ENCODE measurements at places on chromosomes 2 and 18.

- H3K27me3 ChIP-seq = no peaks in the 10 kb centered on the region
- H3K4me3 ChIP-seq = no peak overlapping the region
- peaks cover 22% of the 10 kb centered on the region for H3K4me1 ChIP-seq
Measured at GRCh38 chr2:68912111-68912510, 40.6 kb downstream of the GKN2 start.

DNA sequence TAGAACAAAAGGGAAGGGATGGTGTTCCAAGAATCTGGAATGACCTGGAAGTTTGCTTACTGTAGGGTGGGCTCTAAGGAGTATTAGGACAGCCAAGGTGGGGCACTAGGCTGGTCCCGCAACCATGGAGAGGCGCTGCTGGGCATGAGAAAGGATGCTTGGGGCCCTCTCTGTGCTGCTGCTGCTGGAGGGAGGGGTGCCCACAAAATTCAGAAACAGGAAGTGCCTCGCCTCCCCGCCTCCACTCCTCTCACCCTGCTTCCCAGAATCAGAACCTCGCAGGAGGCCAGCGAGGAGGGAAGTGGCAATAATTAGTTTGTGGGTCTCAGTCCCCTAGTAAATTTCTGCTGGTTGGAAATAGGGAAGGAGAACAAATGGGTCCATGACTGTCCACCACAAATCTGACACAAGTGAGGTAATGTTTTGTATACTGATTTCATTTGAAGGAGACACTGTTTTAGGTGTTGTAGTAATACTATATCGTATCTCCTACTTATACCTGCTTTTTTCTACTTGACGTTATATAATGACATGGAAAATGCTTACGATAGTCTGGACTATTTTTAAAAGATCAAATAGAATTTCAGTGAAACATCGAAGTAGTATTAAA is 7.9 kb upstream of the PDCL3 start:
- H3K36me3 ChIP-seq = no peaks in the 10 kb centered on the region
- H3K4me1 ChIP-seq = peaks cover 7% of the 10 kb centered on the region
- H3K4me3 ChIP-seq = no peak overlapping the region
- DNase-seq = no peak
- peaks cover 3% of the 10 kb centered on the region for H3K27me3 ChIP-seq

GRCh38 chr18:8326763-8327394 is 282.4 kb upstream of the RAB12 start:
- H3K27ac ChIP-seq = no peak overlapping the region
- no peaks in the 10 kb centered on the region for H3K36me3 ChIP-seq
- H3K27me3 ChIP-seq = peaks cover 3% of the 10 kb centered on the region
- H3K4me1 ChIP-seq = no peaks in the 10 kb centered on the region

GRCh38 chr2:237293978-237294377 is 120.0 kb downstream of the COL6A3 start:
- no peak overlapping the region for H3K4me3 ChIP-seq
- H3K4me1 ChIP-seq = peaks cover 4% of the 10 kb centered on the region
- H3K36me3 ChIP-seq = no peaks in the 10 kb centered on the region
- no peak overlapping the region for H3K27ac ChIP-seq
- DNase-seq = no peak

Measured in memory B cell (primary cell).